ENCODE measurements at places on chromosomes 7 and 10.
A peak's percentile ranks its signal among the peaks of the same experiment; 100 is the strongest.

- DNase-seq = no peak
Measured at GRCh38 chr7:37069336-37069735, 345.0 kb upstream of the AOAH start.

- peak; percentile 17 for DNase-seq
Measured at GRCh38 chr10:59829024-59829423, 75.8 kb upstream of the MRLN start.

DNA sequence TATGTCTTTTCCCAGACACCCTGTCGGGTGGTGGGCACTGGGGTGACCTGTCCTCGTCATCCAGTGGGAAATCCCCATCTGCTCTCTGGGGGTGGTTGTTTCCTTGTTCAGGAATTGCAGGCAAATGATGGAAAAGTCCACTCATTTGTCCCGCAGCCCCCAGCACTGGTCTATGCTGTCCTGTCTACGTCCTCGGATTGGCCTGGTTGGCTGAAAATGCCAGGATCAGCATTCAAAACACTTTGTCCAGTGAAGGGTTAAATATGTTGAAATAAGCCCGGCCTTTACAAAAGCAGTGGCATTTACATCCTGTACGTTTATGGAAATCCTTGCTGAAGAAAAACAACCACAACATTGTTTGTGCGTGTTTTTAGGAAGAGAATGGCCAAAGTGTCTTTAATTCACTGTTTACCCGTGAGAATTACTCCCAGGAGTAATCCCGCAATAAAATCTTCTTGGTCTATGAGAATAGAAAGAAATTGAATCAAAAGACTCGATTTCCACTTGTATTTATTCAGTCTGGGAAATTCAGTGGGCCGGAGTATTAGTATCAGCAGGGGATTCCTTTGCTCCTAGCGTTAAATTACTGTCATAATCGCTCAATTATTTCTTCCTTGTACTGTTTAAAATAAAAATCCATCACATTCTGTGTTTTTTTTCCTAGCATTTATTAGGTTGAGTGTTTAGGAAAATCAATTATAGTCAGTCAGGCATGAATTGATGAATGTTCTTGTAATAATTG is 116.8 kb upstream of the SH2B2 start:
- DNase-seq = peak; percentile 37

GRCh38 chr7:46237466-46237865 is 316.4 kb upstream of the IGFBP3 start:
- no peak for DNase-seq

DNA sequence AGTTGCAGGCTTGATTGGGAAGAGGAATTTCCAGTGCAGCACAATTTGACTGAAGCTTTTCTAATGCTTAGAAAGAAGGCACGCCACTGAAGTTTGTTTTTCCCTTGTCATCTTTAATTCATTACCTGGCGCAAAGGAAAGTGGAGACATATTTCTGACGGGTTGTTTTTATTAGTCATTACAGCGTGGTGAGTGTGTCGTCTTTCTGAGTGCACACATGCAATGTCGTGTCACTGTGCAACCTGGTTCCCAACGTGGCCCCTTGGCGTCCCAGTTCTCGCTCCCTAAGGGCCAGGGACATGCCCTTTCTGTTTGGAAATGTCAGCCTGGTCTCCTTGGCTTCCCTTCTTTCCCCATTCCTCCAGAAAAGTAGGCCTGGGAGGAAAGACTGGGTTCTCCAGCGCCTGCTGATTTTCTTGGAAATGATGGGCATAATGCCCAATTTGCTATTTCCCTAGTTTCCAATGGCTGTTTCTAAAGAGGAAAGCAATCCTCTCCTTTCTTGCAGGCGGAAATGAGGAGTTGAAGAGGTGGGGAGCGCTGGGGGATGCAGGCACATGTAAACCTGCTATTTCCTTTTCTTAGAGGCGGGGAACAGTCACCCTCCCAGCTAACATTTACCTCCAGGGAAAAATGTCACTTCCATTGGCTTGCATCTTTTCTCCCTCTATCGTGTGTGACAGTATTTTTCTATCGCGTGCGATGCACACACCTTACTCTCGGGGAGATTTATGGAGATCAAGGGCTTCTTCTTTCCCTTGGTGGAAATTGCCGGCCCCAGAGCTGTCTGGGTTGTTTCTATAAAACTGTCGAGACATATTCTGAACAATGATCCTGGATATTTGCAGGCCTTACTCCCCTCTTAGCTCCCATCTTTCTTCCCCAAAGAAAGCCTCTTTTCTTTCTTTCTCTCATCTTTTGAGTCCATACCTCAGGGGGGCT is 249.8 kb downstream of the ARHGAP12 start:
- DNase-seq = no peak

Data from IMR-90 (cell line).